ENCODE measurements at places on chromosomes 7 and 10.

DNA sequence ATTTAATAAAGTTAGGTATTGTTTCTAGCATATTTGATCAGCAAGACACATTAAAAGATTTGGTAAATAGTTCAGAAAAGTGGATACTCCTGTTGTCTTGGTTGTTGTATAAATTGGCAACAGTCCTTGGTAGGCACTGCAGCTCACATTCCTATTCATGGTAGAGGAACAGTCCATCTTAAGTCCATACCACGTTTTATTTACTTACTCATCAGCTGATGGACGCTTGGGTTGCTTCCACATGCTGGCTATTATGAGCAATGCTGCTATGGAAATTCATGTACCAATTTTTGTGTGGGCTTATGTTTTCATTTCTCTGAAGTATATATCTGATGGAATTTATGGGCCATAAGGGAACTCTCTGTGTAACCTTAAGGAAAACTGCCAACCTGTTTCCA lies 43.3 kb downstream of the C10orf120 start:
- DNase-seq = no peak

DNA sequence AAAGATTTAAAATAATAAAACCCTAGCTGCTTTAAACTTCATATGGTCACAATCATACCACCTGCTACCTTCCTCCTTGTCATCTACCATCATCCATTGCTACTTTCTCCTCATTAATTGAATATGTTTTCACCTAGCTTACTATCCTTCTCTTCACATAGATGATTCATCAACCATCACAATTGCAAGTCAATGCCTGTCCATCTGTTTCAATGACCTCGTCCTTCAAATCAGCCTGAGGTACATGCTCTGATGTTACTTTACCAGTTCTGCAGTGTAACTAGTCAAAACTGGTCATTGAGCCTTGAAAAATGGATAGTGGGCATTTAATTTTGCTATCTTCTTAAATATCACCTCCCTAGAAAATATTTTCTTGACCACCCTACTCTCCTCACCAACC lies 164.7 kb downstream of the SEMA3E start:
- no peak for DNase-seq

DNA sequence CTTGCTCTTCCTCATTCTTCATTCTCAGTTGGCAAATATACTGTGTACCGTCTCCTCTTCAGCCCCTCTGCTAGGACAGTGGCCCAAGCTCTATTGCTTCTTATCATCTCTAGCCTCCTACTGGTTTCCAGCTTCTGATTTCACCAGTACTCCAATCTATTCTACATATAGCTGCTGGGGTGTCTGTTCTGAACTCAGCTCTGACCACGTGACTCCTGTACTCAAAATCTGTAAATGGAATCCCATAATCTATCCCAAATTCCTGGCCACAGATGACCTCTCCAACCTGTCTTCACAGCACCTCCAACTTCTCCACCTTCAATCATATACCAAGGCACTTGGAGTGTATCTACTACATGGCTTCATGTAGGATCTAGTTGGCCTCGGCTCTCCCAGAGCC lies 152.9 kb downstream of the NRCAM start:
- DNase-seq = no peak

DNA sequence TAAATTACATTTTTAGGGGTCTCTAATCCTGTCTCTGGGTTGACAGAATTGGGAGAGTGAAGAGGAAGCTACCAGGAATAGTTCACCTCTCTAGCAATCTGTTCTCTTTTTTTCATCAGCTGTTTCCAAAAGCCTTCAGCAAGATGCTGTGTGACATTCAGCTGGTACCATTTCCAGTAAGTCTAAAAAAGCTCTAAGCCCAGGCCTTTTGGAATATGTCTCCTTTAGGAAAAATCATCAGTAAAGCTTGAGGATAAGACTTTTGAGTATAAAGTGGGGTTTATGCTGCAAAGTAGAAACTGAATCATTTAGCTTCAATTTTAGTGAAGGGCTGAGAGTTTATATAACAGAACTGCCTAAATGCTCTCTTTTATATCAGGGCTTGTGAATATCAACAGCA lies 81.5 kb downstream of the CCNY start:
- no peak for DNase-seq

DNA sequence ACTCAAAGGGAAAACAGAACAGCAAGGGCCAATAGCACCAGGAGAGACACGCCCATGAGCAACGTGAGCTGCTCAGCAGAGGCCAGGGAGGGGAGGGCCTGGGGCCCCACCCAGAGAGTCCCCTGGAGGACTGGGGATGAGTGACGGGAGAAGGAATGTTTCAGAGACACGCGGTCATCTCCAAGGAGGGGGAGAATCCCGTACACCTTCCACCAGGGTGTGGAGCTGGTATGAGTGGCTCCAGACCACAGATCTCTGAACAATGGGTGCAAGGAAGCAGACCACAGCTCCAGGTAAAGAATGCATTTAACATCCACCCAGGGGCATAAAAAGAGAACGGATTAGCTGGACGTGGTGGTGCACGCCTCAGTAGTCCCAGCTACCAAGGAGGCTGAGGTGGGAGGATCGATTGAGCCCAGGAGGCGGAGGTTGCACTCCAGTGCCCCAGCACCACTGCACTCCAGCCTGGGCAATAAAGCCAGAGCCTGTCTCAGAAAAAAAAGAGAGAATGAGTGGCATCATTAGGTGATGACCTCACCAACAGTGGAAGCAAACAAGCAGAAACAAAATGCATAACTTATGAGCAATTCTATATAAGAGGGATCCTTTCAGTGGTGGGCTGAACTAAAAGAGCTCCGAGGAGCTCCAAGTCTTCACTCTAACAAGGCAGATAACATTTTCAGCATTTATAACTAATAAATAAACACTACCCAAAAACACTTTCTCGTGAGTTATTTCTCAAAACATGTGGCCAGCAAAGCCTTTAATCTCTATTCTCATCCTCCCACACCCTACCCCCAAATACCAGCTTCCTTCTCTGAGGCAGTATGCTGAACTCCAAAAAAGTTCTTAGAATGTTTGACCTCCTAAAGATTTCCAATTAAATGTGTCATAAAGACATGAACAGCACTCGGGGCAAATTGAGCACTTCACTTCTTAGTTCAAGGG lies 12.5 kb downstream of the PSAP start:
- no peak for DNase-seq

DNA sequence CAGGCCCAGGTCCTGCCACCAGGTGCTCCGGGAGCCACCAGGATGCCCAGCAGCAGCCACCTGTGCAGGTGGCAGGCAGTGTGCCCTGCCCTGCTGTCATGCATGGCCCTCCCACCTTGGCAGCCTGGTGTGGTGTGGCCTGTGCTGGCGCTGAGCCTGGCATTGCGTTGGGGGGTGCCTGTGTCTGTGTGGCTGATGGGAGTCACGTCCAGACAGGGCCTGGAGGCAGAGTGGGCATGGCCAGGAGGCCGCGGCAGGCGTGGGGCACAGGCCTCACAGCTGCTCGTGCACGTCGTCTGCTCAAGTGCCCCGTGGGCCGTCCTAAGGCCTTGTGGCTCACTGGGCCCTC lies 8.7 kb downstream of the TTYH3 start:
- DNase-seq = peak; percentile 54

DNA sequence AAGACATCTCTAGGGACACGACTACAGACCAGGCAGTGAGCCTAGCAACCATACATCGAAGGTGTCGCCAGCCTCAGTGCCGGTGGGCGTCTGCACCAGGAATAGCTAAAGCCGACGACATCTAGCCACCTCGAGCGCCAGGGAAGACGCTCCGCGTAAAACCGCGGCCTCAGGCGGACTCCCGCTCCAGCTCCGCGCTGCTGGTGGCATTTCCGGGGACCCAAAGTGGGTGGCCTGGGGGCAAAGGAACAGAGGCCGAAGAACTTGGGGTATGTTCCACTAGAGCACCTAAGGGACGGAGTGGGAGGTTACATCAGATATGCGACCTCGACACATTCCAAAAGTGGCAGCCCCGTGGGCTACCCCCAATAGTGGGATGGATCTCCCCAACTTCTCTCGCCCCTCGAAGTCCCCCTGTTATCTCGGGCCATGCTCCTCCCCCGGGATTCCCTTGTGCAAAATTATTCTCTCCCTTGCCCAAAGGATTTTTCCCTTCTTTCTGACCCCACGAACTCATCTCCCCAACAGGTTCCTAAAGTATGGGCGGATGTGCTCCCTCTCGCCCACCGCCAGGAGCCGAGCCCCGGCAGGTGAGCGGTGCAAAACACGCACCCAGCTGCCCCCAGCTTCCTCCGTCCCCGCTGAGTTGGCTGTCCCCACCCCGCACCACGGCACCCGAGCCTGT lies 1.2 kb downstream of the KCNMA1 start:
- no peak for DNase-seq

DNA sequence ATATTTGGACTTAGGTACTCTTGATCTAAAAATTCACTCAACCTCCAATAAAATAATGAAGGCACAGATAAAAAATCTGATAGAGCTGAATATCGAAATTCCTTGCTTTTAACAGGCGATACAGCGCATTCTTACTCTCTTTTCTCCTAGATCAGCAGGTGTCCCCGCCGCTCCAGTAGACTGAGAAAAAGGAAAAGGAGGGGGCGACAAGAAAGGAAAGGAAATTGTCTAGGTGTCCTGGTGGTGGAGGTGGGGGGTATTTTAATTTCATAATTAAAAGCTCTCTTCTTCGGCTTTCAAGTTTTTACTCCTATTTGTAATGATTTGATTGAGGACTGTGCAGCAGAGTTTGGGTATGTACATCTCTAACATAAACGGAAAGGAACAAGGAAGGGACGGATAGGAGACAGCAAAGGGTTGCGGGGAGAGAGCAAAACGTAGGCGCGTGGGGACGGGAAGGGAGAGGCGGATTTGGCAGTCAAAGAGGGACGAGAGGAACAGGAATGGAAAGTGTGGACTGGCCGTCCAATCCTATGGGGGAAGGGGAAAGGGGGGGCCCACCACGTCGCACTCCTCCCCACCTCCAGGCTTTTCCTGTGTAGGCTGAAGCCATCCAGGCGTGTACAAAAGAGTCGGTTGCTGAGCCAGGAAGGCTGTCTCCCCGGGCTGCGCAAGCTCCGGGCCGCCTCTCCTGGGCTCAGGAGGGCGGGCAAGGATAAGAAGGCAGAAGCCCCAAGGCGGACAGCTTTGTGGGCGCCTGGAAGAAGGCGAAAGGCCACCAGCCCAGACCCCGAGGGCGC lies 875 bp upstream of the HECTD2 start:
- peak; percentile 82 for DNase-seq

Measured in mucosa of descending colon (tissue), 3 donors.